ENCODE measurements at places on chromosomes 6 and 20.

DNA sequence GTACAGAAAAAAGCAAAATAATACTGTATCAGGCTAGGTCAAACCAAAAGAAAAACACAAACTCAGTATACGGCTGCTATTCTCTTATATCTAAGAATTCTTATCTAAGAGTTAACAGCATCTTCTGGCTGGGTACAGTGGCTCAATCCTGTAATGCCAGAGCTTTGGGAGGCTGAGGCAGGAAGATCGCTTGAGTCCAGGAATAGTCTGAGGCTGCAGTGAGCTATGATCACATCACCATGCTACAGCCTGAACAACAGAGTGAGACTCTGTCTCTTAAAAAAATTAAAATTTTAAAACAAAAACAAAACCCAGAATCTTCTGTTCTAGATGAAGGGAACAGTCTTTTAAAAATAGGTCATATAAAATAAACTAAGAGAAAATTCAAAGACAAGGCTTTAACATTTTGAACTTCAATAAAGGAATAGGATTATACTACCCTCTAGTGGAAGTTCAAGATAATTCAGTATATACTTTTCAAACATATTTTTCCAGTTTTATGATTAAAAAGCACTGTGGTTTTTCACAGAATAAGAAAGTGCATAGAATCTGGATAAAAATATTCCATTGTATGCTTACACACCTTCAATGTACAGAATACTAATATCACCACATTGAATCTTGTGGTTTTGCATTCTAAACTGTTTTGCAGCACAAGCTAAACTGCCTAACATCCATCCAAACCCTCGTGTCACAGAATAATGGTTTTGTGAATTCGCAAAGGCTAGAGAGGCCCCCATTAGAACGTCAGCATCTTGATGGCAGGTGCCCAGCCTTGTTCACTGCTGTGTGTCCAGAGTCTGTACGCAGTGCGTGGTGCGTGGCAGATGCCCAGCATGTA, 39.3 kb downstream of the DTNBP1 start:
- DNase-seq = no peak

- DNase-seq = no peak
Measured at GRCh38 chr20:50328222-50328979, 137.8 kb downstream of the CEBPB start.

GRCh38 chr20:48738399-48739304, 89.1 kb downstream of the PREX1 start:
- DNase-seq = no peak

- no peak for DNase-seq
Measured at GRCh38 chr6:148580442-148580841, 166.4 kb upstream of the UST start.

- DNase-seq = no peak
Measured at GRCh38 chr20:17856024-17856564, 112.5 kb downstream of the SNX5 start.

GRCh38 chr6:137402143-137402680, 92.0 kb downstream of the OLIG3 start:
- DNase-seq = no peak

DNA sequence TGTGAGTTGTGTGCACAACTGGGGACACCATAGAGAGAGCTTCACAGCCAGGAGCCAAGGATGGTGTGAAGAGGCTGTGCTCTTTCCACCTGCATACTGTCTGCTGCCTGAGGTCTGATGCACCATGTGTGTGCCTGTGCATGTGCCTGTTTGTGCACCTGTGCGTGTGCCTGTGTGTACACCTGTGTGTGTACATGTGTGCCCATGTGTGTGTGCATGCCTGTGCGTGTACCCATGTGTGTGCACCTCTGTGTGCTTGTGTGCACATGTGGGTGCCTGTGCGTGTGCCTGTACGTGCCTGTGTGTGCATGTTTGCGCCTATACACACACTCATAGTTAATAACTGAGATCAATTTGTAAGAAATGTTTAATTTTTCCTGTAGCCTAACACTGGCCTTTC, 51.3 kb downstream of the FAM120B start:
- DNase-seq = no peak

GRCh38 chr20:24977336-24977735, 15.2 kb downstream of the APMAP start:
- no peak for DNase-seq

DNA sequence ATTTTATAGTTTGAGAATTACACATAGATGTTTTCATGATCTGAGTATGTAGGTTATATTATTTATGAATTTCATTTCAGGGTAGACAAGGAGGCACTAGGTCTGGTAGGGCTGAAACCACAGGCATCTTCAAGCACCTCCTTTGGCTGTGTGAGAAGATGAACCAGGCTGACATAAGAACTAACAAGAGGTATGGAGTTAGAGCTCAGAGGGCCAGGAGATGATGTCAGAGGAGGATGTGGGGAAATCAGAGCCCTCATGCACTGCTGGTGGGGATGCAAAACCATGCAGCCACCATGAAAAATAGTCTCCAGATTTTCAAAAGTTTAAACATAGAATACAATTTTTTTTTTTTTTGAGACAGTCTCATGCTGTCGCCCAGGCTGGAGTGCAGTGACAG, 13.6 kb upstream of the RIPOR3 start:
- DNase-seq = no peak

Measured in stimulated activated naive CD4-positive, alpha-beta T cell (primary cell).